ENCODE measurements at places on chromosomes 13 and 19.

GRCh38 chr13:91017031-91017668 is 330.3 kb upstream of the MIR17HG start:
- peak; percentile 10 for DNase-seq

DNA sequence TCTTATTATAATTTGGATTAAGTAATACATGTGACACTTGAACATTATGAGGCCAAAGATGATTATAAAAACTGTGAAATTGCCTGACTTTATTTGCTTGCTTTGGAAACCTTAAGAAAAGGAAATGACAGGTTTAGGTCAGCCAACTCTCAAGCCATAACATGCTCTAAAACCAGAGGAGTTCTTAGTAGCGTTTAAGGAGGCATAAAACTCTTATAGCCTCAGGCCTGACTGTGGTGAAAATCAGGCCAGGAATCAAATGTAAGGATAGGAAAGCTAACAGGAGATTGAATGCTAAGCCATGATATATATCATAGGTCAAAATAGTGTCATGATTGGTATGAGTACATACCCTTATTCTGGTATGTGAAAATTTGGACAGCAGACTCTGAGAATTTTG is 1142.4 kb upstream of the MIR17HG start:
- no peak for DNase-seq

DNA sequence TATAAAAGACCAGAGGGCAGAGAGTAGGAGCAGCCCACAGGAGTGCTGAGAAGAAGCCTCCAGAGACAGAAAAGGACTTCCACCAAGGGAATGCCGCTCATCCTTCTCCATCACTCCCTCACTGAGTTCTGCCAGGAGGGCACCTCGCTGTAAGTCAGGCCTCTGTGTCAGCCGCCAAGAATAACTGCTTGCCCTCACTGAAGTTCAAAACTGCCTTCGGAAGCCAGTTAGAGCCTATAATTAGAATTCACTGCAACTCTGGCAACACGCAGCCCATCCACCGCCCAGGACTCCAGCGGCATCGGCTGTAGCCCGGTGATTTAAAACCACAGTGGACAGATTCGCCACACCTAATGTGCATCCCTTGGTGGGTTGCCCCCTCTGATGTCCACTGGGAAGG is 281.8 kb upstream of the ZNF507 start:
- no peak for DNase-seq

GRCh38 chr13:103625194-103625593 is 559.0 kb upstream of the SLC10A2 start:
- DNase-seq = no peak

DNA sequence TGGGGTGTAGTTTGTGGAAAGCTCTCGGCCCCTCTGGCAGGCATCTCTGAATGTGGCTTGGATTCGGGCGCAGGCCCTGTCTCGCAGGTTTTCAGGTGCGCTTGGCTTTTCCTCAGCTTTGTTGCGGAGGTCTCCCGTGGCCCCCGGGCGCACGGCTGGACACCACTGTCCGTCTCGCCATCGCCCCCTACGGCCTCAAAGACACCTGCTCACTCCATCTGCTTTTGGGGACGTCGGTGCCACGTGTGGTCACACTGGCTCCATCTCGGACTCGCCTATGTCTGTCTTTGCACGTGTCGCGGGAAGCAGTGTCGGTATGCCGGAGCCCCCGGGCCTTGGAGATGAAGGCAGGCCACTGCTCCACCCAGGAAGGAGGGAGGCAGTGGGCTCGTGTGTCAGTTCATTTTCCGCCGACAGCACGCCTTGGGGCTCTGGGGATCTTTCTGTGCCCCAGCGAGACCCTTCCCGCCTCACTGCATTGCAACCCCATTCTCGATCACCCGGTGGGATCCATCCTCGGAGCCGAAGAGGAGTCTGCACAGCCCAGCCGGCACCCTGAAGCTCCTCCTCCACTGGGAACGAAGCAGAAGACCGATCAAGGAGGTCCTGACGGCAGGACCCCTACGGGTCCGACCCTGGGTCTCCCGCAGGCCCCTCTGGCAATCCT is 42.1 kb downstream of the ZNF146 start:
- DNase-seq = no peak

DNA sequence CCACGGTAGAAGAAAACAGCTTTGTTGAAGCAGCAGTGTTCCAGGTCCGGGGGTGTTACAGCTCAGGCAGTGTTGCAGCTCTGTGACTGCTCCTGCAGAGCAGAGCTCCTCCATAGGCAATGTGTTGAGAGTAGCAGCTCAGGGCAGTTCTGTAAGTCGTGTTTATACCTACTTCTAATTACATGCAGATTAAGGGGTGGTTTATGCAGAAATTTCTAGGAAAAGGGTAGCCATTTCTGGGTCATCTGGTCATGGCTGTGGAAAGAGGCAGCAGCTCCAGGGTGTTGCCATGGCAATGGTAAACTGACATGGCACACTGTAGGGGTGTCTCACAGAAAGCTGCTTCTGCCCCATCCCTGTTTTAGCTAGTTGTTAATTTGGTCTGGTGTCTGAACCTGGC is 316.4 kb downstream of the GPC5 start:
- no peak for DNase-seq

DNA sequence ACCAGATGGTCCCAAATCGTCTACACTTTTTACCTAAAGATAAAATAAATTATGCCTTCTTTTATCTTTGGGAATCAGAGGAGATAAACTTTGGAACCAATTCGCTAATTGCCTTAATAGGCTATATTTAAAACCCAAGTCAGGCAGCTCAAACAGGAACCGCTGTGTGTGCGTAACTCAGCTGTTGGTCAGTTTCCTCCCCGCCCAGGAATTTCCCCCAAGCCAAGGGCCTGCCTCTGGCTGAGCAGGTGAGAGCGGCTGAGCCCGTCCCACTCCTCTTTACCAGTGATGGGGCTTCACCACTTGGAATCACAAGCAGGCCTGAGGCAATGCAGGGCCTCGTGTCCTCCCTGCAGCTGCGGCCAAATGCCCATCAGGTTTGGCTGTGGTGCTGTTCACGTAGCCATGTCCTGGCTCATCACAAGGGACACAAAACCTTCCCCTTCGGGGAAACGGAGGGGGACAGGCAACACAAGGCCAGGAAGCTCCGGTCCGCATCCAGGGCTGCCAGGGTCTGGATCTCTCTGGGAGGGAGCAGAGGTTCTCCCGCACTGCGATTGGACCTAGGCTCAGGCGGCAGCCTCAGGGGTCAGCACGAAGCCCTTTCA is 503 bp upstream of the SLC7A9 start:
- DNase-seq = peak; percentile 37

DNA sequence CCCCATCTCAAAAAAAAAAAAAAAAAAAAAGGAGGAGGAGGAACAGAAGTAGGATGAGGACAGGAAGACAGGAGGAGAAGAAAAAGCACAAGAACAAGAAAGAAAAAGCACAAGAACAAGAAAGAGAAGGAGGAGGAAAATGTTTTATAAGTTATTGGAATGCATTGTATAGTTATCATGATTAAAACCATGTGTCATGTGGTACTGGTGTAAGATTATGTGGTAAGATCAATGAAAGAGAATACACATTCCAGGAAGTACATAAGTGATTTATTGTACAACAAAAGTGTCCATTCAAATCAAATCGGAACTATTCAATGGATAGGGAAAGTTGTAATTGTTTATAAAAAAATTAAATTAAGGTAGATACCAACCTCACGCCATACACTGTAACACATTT is 167.7 kb downstream of the MZT1 start:
- no peak for DNase-seq

DNA sequence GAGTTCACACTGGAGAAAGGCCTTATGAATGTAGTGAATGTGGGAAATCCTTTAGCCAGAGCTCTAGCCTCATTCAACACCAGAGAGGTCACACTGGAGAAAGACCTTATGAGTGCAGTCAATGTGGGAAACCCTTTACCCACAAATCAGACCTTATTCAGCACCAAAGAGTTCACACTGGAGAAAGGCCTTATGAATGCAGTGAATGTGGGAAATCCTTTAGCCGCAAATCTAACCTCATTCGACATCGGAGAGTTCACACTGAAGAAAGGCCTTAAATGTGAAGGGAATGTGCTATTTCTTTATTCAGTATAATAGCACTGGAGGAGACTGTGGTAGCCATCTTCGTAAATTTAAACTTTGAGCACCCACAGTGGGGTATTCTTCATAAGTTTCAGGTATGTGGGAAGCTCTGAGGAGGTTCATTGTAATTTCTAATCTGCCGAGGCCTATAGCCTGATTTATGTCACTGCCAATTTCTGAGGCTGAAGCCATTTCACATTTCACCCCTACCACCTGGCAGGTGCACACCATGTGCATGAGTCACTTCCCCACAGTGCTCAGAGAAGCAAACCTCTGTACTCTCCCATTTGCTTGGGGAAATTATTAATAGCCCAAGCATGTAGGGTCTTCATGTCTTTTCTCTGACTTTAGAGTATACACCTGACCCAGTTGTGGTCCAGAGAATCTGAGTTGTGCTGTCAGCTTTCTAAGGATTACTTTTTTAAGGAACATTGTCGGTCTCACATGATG is 6.4 kb downstream of the ZNF551 start:
- no peak for DNase-seq

DNA sequence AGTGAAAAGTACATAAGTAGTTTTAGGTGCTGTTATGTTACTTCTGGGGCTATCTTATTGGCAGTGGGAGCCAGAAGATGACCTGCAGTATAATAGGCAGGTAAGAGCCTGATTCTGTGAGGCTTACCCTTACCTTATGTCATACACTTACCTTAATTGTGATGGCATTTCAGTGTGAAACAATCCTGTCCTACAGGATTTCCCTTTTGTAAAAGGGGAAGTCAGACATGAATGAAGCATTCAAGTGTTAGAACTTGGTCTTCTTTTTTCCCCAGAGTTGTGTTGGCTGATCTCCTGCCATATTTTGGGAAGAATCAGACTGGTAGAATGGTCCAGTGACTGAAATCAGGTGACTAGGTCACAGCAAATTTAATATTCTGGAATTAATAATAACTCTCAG is 55.2 kb downstream of the SGCG start:
- DNase-seq = no peak

DNA sequence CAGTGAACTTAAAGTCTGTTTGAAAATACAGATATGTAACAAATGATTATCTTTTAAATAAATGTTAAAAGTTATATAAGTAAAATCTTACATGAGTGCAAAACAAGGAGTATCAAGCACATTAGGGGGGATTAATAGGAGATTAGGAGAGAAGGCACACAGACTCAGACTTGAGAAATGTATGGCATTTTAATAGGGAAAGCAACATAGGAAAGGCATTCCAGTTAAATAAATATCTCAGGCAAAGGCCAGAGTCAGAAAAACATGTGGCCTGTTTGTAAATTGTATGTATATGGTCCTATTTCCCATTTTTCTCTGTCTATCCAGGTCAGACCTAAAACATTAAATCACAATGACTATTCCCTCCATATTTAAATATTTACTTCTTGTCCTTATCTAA is 462.7 kb downstream of the GPC6 start:
- DNase-seq = no peak

GRCh38 chr13:26968431-26969341 is 202.9 kb downstream of the USP12 start:
- DNase-seq = peak; percentile 85

DNA sequence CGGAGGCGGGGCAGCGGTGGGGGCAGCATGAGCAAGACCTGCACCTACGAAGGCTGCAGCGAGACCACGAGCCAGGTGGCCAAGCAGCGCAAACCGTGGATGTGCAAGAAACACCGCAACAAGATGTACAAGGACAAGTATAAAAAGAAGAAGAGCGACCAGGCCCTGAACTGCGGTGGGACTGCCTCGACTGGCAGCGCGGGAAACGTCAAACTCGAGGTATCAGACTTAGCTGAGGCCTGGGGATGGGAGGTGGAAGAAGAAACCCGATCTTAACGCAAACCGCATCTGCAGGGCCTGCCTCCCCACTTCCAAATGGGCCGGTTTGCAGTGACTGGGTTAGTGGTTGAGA is 693 bp downstream of the RFXAP start:
- DNase-seq = peak; percentile 3

- no peak for DNase-seq
Measured at GRCh38 chr19:33811736-33812387, 15.2 kb downstream of the KCTD15 start.

DNA sequence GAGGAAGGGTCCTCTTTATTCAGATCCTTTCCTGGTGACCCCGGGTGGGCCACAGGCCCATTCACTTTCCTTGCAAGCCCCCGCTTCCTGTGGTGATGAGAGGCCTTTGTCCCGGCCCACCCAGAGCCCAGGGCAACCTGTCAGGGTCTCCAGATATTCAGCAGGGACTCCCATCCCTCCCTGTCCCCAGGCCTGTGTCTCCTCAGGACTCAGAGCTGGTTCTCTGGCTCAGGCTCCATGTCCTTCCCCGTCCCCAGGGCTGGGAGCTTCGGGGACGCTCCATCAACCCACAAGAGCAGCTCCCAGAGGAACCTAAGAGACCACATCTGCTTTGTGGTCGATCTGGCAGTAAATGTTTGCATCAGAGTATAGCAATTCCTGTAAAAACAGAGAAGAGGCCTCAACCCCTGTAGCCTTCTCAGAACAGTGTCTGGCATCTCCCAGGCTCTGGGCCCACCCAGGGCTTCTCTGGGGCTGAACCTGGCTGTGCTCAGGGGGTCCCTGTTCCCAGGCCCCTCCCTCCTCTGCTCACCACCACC is 7.8 kb downstream of the CEACAM4 start:
- no peak for DNase-seq

GRCh38 chr13:84705982-84706710 is 823.9 kb upstream of the SLITRK1 start:
- no peak for DNase-seq

DNA sequence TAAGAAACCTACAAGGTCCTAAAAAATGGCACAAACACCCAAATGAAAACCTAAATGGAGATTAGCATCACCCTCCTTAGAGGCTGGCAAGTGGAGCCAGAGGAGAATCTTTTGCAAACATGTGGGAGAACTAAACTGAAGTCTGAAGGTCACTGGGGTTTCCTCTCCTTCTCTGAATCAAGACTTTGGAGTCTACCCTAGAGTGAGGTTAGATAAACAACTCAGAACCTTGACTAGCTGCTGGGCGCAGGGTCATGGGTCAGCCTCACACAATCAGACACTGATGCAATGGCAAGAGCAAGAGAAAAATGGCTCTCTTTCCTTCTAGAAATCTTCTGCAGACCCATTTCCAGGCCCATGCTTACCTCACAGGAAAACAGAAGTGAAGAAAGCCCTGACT is 165.8 kb downstream of the KCTD12 start:
- DNase-seq = no peak

- DNase-seq = no peak
Measured at GRCh38 chr13:90032841-90033493, 1314.5 kb upstream of the MIR17HG start.

GRCh38 chr13:50306156-50306555 is 290.9 kb downstream of the KCNRG start:
- no peak for DNase-seq
